ENCODE measurements at places on chromosomes 2 and 18.

- DNase-seq: no peak
Observed at GRCh38 chr2:212022966-212023365, 515.6 kb downstream of the ERBB4 start.

DNA sequence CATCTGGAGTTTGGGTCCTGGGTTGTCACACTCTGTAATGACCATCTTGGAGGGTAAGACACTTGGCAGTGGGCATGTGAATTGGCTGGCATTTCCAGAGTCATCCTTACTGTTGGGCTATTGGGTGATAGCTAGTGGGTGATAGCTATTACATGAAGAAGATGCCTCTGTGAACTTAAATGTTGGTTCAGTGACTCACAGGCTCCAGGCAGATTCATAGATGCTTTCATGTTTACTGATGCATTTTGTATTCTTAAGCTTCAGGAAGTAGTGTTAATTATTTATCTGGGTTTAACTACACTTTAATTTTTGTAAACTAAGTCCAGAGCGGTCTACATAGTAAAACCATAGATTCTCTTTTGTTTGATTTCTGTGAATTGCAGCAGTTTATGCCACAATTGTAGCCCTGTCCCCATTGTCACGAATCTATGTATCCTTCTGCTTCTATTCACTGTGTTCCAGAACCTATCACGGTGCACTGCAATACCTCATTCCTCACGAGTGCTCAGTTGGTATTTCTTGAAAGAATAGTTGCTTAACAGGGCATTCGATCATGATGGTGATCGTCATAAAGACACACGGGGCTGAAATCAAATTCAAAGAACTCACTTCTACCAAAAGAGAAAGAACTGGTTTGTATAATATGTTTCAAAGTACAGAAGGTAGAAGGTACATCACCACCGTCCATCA is 79.7 kb downstream of the GBX2 start:
- no peak for DNase-seq

DNA sequence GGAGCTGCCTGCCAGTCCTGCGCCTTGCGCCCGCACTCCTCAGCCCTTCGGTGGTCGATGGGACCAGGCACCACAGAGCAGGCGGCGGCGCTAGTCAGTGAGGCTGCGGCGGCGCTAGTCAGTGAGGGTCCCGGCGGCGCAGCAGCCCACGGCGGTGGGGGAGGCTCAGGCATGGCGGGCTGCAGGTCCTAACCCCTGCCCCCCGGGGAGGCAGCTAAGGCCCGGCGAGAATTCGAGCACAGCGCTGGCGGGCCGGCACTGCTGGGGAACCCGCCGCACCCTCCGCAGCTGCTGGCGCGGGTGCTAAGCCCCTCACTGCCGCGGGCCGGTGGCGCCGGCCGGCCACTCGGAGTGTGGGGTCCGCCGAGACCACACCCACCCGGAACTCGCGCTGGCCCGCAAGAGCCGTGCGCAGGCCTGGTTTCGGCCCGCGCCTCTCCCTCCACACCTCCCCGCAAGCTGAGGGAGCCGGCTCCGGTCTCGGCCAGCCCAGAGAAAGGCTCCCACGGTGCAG is 867.4 kb downstream of the DSC3 start:
- no peak for DNase-seq

- no peak for DNase-seq
Observed at GRCh38 chr2:207184348-207184747, 18.6 kb upstream of the KLF7 start.

GRCh38 chr2:44944952-44945612 is 3.6 kb downstream of the SIX3 start:
- DNase-seq: no peak

DNA sequence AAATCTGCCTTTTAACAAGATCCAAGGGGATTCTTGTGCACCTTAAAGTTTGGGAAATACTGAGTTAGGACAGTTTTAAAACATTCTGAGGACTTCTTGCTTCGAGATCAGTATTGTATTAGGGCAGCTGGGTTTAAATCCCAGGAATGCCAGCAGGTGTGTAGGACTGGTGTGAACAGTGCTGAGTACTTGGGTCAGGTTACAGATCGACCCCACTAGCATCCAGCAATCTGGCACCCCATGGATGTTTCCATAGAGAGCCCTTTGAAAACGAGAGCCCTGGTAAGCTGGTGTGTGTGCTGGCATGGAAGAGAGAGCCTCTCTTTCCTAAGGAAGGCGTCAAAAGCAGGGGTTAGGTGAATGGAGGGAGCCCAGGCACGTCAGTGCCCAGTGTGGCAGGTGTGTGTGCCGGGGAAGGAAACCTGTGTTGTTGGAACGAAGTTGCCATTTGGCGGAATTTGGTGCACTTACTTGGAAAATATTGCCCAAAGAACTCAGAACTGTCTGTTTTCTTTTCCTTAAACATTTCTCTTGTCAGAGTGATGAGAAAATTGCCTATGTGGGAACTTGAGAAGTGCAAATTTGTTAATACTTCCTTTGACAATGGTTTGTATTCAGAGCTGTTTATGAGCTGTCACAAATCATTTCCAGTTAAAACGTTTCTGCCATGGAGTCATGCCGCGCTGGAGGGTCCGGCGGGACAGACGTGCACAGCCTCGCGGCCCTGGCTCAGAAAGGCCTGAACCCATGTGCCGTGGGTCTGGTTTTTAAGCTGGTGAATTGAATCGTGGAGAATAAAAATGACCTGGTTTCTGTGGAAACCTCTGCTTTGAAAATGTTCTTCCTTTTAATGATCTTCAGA is 38.1 kb downstream of the LDLRAD4 start:
- DNase-seq: no peak

DNA sequence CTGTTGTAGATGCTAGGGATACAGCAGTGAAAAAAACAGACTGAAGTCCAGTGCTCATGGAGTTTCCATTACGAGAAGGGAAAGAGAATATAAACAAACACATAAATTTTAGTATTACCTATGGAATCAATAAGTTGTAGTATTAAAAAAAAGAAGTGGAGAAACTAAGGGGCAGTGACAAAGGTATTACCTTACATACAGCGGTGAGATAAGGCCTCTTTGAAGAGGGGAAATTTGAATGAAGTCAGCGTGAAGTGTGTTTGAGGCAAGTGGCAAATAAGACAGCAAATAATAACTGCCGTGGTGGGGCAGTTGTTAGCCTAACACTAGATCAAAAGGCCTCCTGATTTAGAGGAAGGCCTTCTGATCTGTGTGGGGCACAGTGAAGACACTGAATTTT is 57.9 kb downstream of the TLK1 start:
- DNase-seq: no peak

GRCh38 chr2:41989501-41990180 is 58.2 kb upstream of the PKDCC start:
- no peak for DNase-seq

DNA sequence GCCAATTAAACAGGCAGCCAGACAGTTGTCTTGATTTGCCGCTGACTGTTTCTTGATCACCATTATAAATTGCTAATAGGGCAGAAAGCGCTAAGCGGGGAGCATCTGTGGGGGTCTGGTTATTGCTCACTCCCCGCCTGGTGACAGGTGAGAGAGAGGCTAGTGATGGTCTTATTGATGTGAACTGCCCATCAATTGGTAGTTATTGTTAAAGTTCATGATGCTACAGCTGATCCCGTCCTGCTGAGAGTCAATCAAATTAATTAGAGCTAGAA is 148.5 kb downstream of the LNPK start:
- DNase-seq: no peak

DNA sequence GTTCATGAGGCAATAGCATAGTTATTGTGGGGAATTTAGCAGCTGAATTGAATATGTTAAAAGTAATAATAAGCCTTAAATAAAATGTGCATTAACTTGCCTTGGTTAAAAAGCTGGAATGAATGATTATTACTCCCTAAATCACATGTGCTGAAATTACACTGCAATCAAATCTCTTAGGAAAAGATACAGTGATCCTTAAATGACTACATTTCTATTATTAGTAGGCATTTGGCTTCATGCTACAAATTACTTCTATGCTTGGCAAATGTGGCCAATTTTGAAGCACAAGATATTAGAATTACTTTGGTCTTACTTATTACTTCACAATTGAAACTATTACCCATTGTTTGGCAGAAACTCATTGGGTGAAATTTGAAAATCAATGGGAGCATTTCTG is 5.4 kb downstream of the RND3 start:
- DNase-seq: no peak

- DNase-seq: no peak
Observed at GRCh38 chr2:163401481-163401880, 334.3 kb downstream of the FIGN start.

- DNase-seq: no peak
Observed at GRCh38 chr2:236507393-236508085, 62.1 kb upstream of the ACKR3 start.

DNA sequence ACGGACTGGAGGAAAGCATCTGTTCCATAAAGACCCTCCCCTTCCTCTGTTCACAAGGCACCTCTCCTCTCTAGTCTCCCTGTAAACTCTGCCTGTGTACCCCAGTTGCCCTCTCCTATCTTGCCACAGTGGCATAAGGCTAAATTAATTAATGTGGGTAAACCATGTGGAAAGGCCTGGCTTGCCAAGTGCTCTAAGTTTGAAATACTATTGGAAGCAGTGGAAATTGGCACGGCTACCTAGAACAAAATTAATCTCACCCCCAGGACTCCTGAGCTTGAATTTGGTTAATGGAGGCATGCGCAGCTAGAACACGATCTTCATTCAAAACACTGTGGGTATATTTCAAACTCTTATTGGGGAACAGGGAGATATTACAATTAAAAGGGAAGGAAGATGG is 19.2 kb upstream of the SLC14A2 start:
- DNase-seq: no peak

DNA sequence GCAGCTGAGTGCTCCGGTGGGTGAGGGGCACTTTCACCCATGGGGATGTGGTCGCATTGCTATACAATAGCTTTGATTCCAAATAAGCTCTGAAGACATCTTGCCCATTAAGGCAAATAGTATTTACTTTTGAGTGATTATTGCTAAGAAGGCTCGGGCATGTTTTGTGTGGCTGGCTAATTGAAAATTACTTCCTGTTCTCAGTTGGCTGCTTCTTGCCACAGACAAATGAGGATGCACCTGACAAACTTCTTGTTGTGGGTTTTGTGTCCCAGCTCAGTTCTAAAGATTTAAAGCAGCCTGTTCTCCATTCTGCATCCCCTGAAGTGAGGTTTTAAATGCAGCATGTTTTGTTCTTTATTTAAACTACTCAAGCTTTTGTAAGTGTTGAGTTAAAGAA is 88.3 kb downstream of the KCNS3 start:
- no peak for DNase-seq

GRCh38 chr2:124985270-124985669 is 960.2 kb downstream of the CNTNAP5 start:
- no peak for DNase-seq

GRCh38 chr2:229852565-229852964 is 69.2 kb downstream of the TRIP12 start:
- no peak for DNase-seq

DNA sequence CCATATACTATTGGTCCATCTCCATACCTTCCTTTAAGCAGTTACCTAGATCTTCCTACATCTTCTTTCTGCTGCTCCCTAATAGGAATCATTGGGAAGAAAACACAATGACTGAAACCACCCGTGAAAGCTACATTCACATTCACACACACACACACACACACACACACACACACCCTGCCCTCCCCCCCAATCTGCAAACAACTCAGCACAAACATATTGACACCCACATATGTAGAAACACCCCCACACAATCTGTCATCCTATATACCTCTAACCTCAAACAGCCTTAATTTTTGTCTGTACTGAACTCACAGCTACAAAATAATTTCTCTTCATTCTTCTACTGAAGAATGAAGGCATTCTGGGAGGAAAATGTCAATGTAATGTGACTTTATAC is 63.8 kb downstream of the KLF7 start:
- DNase-seq: no peak

GRCh38 chr2:130823886-130824491 is 12.7 kb upstream of the ARHGEF4 start:
- DNase-seq: no peak

GRCh38 chr2:38442643-38443541 is 65.8 kb upstream of the ATL2 start:
- no peak for DNase-seq

- DNase-seq: no peak
Observed at GRCh38 chr18:3121259-3121658, 98.5 kb downstream of the MYOM1 start.

- no peak for DNase-seq
Observed at GRCh38 chr2:36128359-36128758, 227.2 kb upstream of the CRIM1 start.

- DNase-seq: no peak
Observed at GRCh38 chr2:238159071-238159539, 335 bp downstream of the ERFE start.

- DNase-seq: no peak
Observed at GRCh38 chr2:166293984-166294383, 81.8 kb downstream of the SCN9A start.

GRCh38 chr2:29920130-29920577 is 1.2 kb downstream of the ALK start:
- DNase-seq: no peak

DNA sequence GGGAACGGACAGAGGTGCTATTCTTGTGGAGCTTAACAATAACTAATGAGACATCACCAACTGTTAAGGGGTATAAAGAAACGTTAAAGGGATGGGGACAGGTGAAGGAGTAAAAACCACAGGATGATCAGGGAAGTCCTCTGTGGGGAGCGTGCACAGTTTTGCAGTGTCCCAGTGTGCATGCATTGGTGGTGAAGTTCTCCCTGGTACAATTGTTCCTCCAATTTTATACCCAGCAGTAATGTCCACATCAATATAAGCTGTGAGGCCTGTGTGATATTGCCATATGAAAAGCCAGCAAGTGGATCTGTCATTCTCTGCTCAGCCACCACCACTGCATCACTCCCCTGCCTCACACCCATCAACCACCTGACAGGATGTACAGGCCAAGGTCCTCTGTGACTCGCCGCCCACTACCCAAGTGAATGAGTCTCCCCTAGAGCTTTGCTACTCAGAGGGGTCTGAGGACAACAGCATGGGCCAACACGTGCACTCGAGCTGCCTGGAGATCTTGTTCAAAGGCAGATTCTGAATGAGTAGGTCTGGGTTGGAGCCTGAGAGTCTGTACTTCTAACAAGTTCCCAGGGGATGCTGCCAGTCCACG is 4.6 kb downstream of the MLPH start:
- no peak for DNase-seq

- DNase-seq: no peak
Observed at GRCh38 chr2:219419012-219419324, 791 bp downstream of the DES start.

- DNase-seq: no peak
Observed at GRCh38 chr18:36692371-36692770, 136.4 kb downstream of the TPGS2 start.

- DNase-seq: no peak
Observed at GRCh38 chr2:216884347-216884746, 24.5 kb upstream of the TNP1 start.

DNA sequence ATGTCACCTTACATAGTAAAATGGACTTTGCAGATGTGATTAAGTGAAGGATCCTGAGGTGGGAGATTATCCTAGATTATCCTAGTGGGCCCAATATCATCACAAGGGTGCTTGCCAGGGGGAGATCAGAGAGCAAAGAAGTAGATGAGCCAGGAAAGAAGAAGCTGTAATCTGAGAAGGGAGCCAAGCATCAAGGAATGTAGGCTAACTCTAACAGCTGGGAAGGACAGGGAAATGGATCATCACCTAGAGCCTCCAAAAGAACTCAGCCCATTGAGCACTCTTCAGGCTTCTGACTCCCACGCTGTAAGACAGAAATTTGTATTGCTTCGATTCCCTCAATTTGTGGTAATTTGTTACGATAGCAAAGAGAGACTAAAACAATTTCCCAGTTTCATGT is 309.9 kb downstream of the LRP1B start:
- no peak for DNase-seq

Measured in NCI-H187 (cell line).